Neural crest cell (in vitro differentiated cells): ENCODE measurements at places on chromosomes 12 and 14. TPM values are rescaled to one million over a fixed set of nuclear protein-coding genes. Genes with fewer than 3 reads are reported as not detected.

FOXG1 gene
- total RNA-seq = 0.07 TPM in 1 of 2 replicates, not detected in the other

ALDH2 gene
- total RNA-seq = 62.8 and 65.9 TPM in 2 replicates

LRP1-AS gene
- total RNA-seq = not detected in 2 replicates

ADAM21 gene
- not detected in 2 replicates for total RNA-seq

FAIM2 gene
- total RNA-seq = 0.73 and 1.6 TPM in 2 replicates

DDX55 gene
- total RNA-seq = 42.8 and 44.0 TPM in 2 replicates

PLEKHG7 gene
- total RNA-seq = not detected in 2 replicates

GLT8D2 gene
- 1.5 and 1.9 TPM in 2 replicates for total RNA-seq

ATN1 gene
- total RNA-seq = 118 and 122 TPM in 2 replicates

KLRD1 gene
- total RNA-seq = 0.12 TPM in 1 of 2 replicates, not detected in the other

NUAK1 gene
- 35.3 and 35.6 TPM in 2 replicates for total RNA-seq

GIT2 gene
- total RNA-seq = 31.1 and 36.8 TPM in 2 replicates

EXOC5 gene
- total RNA-seq = 98.4 and 110 TPM in 2 replicates

TAS2R30 gene
- total RNA-seq = 1.4 and 1.9 TPM in 2 replicates

KRT3 gene
- not detected in 2 replicates for total RNA-seq

TAOK3 gene
- 13.4 and 15.2 TPM in 2 replicates for total RNA-seq

HCAR3 gene
- not detected in 2 replicates for total RNA-seq

NYNRIN gene
- total RNA-seq = 10.3 and 10.4 TPM in 2 replicates

BCL7A gene
- 57.4 and 60.1 TPM in 2 replicates for total RNA-seq

TMEM132C gene
- total RNA-seq = 10.6 and 10.9 TPM in 2 replicates
